ENCODE measurements at places on chromosomes 1 and 21.
A peak's percentile ranks its signal among the peaks of the same experiment; 100 is the strongest.

DNA sequence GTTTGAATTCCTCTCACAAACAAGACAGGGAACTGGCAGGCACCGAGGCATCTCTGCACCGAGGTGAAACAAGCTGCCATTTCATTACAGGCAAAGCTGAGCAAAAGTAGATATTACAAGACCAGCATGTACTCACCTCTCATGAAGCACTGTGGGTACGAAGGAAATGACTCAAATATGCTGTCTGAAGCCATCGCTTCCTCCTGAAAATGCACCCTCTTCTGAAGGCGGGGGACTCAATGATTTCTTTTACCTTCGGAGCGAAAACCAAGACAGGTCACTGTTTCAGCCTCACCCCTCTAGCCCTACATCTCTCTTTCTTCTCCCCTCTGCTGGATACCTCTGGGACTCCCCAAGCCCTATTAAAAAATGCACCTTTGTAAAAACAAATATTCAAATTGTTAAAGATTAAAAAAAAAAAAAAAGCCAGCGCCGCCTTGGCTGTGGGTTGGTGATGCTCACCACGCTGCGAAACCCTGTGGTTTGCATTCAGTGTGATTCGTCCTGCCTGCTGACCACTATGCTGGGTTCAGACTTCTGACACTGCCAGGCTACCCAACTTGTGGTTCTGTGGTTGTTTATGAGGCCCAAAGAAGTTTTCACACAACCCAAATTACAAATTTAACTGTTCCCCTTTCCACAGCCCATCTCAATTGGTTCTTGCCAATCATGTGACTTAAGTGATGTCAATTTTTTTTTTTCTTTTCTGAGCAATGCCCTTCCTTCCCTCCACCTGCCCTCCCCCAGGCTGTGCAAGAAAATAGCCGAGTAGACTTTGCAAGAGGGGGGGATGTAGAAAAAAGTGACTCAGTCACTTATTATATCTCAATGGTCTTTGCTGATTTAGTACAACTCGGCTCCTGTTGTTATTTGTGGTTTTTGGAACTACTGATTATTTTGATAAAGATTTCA lies at the start of gene RUNX1:
TSS of gene RUNX1 (minus strand) at position 597 of the 912 bp plus-strand sequence.
- peak; percentile 43 for DNase-seq

GRCh38 chr1:37741662-37742061 lies 23.3 kb downstream of the EPHA10 start:
- no peak for DNase-seq

DNA sequence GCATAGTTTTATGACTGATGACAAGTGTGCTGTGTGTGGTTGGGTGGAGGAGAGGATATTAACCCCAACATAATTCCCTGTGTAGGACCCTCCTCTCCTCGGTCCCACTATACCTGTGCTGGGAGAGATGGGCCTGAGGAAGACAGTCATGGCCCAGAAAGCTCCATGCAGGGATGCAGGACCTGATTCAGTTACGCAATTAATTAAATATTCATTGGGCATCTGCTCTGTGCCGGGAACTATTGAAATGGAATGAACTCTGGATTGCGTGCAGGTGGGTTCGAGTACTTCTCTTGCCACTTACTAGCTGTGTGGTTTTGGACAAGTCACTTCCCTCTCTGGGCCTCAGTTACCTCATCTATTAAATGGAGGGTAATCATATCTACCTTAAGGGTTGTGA lies 74.6 kb downstream of the CD247 start:
- DNase-seq, result no peak

GRCh38 chr1:110220324-110220723 lies 10.2 kb downstream of the KCNC4 start:
- no peak for DNase-seq

GRCh38 chr1:85629532-85629920 lies 49.0 kb downstream of the CCN1 start:
- DNase-seq, result no peak

Measured in foreskin fibroblast (primary cell).